Neural crest cell (in vitro differentiated cells): ENCODE measurements at places on chromosomes 7 and 10.
A peak's percentile ranks its signal among the peaks of the same experiment; 100 is the strongest.

- no peak for DNase-seq
These were observed 108.3 kb downstream of the CUL2 start for GRCh38 chr10:34981844-34982243.

GRCh38 chr7:2738766-2739549, 51.0 kb downstream of the AMZ1 start:
- no peak for DNase-seq

DNA sequence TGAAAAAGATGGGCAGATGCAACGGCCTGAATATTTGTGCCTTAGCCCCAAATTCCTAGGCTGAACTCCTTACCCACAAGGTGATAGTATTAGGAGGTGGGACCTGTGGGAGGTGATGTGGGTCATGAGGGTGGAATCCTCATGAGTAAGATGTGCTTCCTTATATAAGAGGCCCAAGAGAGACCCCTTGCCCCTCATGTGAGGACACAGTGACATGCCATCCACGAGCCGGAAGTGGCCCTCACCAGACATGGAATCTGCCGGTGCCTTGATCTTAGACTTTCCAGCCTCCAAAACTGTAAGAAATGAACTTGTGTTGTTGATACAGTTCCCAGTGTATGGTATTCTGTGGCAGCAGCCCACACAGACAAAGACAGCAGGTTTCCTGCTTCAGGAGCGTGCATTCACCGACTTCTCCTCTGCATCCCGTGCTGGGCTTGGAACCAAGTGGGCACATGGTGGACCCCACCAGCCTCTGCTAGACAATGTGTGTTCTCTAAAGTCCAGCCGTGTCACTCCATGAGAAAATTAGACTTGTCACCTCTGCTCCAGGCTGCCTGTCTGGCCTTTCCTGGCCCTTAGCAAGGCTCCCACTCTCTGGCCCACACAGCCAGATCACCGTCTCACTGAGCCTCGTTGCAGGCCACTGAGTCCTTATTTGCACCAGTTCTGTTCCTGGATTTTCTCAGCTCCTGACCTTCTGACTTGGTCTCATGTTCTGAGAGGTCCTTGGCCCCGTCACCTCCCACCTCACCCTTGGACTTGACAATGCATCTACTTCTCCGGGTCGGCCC, 52.9 kb upstream of the CACUL1 start:
- DNase-seq, result no peak

GRCh38 chr7:153443032-153443701, 609.0 kb upstream of the DPP6 start:
- no peak for DNase-seq

GRCh38 chr7:84190016-84190705, 4.4 kb downstream of the SEMA3A start:
- no peak for DNase-seq

DNA sequence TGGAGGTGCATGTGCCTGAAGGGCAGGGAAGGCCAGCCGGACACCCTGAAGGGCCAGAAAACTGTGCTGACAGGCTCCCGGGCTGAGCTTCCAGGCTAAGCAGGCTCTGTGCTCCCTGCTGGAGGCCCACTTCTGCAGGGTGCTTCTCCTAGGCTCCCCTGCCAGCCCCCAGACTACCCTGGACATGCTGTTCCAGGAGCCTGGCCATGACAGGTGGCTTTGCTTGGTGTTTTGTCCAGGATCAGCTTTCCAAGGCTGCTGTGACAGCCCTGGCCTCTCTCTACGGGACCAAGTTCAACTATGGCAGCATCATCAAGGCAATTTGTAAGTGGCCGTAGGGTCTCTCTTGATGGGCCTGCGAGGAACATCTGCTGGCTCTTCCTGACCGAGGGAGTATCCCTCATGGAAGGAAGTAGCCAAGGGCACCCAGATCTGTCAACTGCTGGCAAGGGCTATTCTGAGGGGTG, 5.3 kb downstream of the CPA1 start:
- DNase-seq, result no peak

DNA sequence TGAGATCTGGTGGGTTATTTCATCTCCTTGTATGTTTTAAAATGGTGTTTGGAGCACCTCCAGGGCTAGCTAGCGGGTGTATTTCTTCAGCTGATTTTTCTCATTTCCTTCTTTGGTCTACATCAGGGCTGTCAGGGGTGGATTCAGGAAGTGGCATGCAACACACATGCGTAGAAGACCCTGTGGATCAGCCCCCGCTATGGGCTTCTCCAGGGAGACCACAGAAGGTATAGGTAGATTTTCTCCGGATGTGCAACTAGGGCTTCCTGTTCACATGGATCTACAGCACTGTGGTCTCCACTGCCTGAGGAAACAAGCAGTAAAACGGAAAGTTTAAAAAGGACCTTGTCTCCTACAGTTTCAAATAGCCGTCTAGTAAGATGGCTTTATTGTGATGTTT, 10.4 kb downstream of the NUB1 start:
- no peak for DNase-seq

- DNase-seq, result no peak
These were observed 371.9 kb downstream of the PHF14 start for GRCh38 chr7:11345621-11346020.

GRCh38 chr10:71132321-71132810, 80.0 kb upstream of the UNC5B start:
- no peak for DNase-seq

GRCh38 chr10:11176746-11177145, 159.1 kb downstream of the CELF2 start:
- DNase-seq, result no peak

DNA sequence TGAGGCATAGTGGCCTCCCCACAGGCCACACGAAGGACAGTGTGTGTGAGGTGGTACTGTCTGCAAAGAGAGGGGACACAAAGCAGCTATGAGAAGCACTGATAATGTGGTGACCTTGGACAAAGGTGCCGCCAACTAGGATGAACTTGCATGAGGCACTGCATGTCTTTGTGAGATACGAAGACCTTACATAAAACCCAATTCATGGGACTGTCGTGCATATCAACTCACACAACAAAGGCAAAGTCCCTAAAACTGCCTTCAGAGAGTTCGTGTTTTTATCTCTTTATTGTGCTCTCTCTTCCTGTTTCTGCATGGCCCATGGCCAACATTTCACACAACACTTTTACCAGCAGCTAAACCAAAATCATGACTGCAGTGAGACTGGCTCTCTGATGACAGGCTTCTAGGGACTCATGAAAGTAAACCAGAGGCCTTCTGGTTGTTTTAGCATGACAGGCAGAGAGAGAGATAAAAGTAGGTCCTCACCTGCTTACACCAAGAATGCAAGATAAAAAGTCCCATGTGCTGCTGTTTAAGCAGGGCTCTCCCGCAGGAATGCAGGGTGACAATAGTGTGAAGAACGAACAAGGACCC, 347.8 kb downstream of the ELMO1 start:
- no peak for DNase-seq

- no peak for DNase-seq
These were observed 7.1 kb upstream of the FAM107B start for GRCh38 chr10:14781763-14782162.

DNA sequence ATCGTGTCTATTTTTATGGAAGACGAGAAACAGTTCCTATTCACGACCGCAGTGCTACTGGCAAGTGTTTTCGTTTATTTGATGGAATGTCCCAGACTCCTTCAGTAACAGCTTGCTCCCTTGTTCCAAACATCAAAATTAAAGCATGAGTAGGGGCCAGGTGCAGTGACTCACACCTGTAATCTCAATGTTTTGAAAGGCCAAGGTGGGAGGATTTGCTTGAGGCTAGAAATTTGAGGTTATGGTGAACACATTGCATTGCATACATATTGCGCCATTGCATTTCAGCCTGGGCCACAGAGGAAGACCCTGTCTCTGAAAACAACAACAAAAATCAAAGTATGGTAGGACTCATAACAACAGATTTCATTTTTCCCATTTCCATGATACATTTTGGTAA, 22.8 kb downstream of the PTTG1IP2 start:
- DNase-seq, result no peak

DNA sequence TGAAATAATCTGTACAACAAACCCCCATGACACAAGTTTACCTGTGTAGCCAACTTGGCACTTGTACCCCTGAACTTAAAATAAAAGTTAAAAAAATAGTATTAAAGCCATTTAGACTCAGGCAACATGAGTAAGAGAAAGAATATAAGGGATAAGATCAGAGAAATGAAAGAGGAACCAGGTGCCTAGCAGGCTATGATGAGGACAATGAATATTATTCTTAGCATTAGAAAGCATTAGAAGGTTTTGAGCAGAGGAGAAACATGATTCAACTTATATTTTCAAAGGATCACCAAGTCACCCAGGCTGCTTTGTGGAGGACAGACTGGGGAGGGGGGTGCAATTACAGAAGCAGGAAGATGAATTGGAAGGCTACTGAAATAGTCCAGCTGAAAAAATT, 48.1 kb upstream of the TES start:
- no peak for DNase-seq

DNA sequence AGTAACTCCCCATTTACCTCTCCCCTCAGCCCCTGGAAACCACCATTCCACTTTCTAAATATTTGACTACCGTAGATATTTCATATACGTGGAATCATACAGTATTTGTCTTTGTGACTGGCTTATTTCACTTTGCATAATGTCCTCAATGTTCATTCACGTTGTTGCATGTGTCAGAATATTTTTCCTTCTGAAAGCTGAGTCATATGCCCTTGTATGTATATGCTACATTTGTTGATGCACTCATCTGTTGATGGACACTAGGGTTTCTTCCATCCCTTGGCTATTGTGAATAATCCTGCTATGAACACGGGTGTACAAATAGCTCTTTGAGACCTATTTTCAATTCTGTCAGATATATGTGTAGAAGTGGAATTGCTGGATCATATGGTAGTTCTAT, 25.8 kb upstream of the TSPAN13 start:
- DNase-seq, result no peak

DNA sequence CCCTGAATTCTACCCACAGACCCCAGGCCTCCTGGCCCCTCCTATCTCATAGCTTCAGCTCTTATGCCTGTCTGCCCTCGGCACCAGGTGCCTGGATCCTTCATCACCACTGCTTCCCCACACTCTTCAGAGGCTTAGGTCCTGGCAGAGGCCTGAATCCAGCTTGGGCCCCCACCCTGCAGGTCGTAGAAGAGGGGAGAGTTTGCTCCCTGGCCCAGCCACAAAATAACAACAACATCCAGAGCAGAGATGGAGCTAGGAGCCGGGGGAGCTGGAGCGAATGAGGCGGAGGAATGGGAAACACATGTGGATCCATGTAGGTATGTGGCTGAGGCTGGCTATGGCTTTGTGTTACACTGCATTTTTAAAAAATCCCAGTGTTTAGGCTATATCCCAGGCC, 7.8 kb upstream of the OPN4 start:
- DNase-seq, result no peak

GRCh38 chr7:21094589-21094988, 307.9 kb upstream of the SP8 start:
- no peak for DNase-seq

GRCh38 chr10:4670737-4671136, 155.3 kb upstream of the AKR1E2 start:
- no peak for DNase-seq

GRCh38 chr7:100896732-100897608, 1.3 kb upstream of the ACHE start:
- peak; percentile 65 for DNase-seq

GRCh38 chr7:48182718-48183369, 11.6 kb downstream of the ABCA13 start:
- DNase-seq, result no peak

DNA sequence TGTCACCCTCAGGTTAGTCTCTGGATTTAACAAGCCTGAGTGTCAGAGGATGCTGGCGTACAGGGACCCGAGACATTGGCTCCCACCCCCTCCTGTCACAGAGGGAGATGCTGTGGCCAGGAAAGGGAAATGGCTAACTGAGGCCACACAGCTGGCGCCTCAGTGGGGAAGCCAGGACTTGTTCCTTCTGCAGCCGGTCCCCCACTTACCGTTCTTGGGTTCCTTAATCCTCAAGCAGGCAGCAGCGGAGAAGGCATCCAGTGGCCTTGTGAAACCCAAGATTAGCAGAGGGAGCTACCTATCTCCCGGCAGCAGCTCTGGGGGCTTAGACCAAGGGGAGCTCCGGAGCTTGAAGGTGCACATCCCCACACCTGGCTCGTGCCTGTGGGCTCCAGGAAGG, 65.4 kb downstream of the NEURL1 start:
- DNase-seq, result no peak

DNA sequence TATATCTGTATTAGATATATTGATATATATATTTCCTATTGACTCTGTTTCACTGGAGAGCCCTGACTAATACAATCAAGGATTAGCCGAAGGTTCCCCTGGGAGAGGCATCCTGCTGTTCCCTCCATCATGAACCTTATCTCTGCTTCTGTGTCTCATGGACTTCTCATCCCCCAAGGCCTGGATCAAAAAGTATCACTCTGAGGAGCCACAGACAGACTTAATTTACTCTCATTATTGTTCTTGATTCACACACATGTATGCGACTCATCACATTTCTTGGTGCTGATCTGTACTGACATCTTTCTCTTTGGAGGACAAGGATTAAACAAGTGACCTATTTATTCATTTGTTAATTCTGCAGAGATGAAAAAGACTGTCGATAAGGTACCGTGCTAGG, 550.2 kb downstream of the KCNMA1 start:
- DNase-seq, result no peak

GRCh38 chr7:11006291-11006690, 32.6 kb downstream of the PHF14 start:
- DNase-seq, result no peak

- no peak for DNase-seq
These were observed 48.5 kb upstream of the PHYHIPL start for GRCh38 chr10:59127991-59128390.

- DNase-seq, result no peak
These were observed 122.5 kb upstream of the ANKRD1 start for GRCh38 chr10:91043173-91043910.

GRCh38 chr10:84335516-84335915, 7.1 kb downstream of the CCSER2 start:
- DNase-seq, result no peak

DNA sequence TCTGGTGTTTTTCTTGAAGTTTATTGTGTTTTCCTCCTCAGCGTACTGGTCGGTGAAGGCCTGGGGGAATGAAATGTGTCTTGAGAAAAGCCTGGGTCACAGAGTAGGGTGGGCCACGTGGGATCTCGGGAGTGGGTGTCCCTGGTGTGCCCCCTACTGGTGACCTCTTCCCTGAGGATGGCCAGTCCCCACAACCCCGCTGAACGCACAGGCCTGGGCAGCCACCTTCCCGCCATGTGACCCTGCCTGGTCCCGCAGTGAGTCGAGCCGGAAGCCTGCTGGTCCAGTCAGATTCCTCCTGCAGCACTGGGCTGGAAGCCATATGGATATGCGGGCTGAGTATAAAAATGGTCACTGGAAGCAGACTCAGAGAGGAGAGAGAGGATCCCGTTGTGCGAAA, 52.9 kb upstream of the GNA12 start:
- no peak for DNase-seq

- DNase-seq, result no peak
These were observed 41.2 kb downstream of the COL13A1 start for GRCh38 chr10:69842882-69843281.

- DNase-seq, result no peak
These were observed 124.4 kb downstream of the AMPH start for GRCh38 chr7:38506756-38507155.

GRCh38 chr7:86949052-86949778, 110.2 kb downstream of the ELAPOR2 start:
- no peak for DNase-seq
